ENCODE measurements at places on chromosomes 4 and X.

DNA sequence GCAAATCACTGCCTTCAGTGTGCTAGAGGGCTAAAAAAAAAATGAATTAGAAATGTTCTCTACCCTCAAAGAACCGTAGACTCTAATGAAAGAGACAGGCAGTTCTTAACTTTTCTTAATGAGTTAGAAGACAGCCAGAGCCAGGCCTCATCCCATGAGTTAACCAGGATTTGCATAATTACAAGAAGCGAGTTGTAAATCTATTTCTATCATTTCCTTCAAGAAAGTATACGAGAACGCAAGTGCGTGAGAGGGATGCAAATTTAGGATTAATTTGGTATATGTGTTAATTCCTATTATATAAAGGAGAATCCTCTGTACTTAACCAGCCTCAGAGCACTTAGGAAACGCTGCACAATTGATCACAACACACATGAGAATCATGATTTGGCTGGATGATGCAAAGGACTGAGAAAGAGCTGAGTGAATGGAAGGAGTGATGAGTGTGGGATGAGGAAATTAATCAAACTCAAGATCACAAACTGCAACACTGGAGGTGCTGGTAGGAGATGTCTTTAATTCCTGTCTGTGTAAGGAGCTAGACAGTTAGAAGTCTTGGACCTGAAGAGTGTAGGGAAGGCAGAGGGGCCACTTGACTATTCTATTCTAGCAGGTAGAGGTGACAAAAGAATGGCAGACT lies 157.2 kb downstream of the ATP10D start:
- DNase-seq = no peak

DNA sequence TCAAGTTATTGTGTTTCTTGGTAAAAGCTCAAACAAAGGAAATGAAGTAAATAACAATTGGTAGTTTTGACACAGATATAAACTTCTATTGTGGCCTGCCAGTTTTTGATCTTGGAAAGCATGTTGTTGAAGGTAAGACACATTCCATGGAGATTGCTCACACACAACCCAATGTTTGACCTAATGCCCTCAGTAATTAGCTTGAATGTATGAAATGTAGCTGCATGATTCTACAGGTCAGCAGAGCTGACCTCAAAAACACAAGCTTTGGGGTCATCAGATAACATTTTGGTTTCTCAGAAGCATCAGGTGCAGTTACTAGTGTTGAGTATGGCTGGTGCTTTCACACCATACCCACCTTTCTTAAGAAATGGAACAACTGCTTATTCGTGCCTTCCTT lies 16.5 kb downstream of the GPR173 start:
- DNase-seq = no peak

- DNase-seq = no peak
Observed at GRCh38 chr4:83139514-83140156, 25.1 kb upstream of the PLAC8 start.

DNA sequence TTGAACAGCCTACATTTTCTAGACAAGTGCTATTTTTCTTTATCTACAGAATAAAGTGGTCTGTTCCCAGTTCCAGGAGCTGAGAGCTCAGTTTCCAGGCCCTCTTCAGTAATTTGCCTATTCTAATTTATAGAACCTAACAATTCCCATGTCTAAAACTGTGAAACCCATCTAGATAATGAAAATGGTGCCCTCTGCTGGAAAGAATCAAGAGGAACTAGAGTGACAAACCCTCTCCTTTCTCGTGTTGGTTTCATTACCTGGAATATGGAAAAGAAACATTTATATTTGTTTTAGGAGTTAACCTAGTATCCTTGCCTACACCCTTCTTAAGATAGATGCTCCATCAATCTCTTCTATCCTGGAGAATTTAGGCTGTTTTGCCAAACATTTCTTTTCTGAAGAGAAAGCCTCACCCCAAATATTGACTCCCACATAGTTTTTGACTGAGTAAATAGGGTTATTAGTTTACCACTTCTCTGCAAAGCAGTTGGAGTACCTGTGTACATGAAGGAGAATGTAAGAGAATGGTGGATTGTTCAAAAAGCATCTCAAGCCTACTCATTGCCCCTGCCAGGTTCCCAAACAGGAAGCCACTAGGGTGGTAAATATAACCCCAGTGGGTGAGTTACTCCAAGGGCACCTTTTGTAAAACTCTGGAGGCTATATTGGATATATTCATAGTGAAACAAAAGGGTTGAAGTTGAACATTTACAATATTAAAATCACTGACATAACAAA lies 121.6 kb downstream of the RASL11B start:
- DNase-seq = no peak

Measured in stimulated activated CD4-positive, alpha-beta T cell treated with anti-CD3 and anti-CD28 coated beads, Interleukin-2, amount 100 ng/mL, for 48 hours (primary cell).